Kasumi-1 (cell line): ENCODE measurements at places on chromosomes 6 and 20.

GRCh38 chr20:47521059-47521808 lies 19.5 kb downstream of the NCOA3 start:
- DNase-seq: peak; percentile 25

DNA sequence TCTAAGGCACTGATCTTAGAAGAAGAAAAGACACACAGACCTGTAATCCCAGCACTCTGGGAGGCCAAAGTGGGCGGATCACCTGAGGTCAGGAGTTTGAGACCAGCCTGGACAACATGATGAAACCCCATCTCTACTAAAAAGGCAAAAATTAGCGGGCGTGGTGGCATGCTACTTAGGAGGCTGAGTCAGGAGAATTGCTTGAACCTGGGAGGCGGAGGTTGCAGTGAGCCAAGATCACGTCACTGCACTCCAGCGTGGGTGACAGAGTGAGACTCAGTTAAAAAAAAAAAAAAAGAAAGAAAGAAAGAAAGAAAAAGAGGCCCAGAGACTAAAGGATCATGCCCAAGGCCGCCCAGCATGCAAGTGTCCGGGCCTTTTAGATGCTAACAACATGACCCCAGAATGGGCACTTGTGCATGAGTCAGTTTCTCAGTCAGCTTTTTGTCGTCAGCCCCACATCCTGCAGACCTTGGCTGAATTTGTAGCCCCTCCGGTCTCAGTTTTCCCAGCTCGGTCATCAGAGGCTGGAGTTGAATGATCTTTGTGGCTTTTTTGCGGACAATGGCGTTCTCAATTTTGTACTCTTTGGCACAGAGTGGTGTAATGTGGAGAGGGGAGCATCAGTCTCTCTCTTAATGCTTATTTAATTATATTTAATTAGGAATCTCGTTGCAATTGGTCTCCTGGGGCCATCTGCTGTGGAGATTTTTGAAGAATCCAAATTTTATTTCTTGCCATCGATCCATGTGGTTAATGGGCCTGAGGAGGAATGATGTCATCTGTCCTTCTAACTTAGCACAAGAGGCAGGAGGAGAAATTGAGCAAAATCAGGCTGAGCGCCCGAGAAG lies 30.6 kb upstream of the APCDD1L start:
- DNase-seq: no peak

DNA sequence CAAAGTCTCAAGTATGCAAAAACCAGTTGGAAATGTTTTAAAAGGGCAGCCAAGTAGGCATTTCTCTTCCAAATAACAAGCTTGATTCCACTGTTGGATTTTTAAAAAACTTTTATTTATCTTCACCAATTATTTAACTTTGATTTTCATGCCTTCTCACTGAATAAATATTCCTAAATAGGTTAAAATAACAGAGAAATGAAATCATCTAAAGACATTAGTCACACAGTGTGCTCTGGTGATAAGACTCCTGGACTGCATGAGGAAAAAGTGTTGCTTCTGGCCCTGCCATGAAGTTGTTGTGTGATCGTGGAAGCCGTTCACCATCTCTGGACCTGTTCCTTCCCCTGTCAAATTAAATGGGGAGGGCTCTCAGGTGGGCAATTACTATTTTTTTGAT lies 33.8 kb upstream of the IGF2R start:
- no peak for DNase-seq

DNA sequence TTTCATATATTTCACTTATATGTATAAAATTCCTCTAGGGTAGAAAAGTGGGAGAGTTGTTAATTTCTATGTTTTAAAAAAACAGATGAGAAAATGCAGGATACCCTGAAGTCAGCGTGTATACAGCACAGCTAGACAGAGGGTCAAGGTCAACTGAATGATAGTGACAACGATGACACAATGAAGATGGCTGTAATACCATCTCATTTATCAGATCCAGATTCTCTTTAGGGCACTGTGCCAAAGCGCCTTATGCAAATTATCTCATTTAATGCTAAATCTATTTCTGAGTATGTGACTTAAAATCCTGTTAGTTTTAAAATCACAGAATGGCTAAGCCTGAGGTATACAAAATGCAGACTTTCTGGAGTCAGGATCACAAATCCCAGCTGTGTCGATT lies 431.4 kb upstream of the RUNX2 start:
- no peak for DNase-seq

DNA sequence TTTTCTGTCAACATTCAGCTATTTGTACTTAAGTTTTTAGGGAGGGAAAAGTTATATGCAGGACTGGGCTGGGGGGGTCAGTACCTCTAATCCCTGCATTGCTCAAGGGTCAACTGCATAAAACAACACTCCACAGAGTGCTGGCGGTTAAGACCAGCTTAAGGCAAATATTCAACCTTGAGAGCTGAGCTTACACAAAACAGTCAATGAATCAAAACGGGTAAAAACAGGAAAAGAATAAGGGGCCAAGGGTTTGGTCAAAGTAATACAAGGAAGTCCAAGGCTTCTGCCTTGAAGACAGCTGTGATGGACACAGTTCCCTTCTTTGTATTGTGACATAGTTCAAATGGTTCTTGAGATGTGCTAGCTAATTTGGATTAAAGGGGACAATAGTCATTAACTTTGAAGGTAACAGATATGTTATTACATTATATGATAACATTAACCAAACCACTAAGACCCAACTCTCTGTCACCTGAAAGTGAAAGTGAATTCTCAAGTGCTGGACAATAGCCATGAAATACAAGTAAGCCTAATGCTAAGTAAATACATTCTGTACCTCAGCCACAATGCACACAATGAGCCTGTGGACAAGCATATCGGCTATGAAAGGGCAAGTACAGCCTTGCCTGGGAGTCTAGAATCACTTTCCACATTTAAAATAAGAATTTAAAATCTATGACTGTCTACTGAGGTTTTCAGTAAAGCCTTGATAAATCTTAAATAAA lies 106.8 kb downstream of the PDE10A start:
- DNase-seq: no peak

DNA sequence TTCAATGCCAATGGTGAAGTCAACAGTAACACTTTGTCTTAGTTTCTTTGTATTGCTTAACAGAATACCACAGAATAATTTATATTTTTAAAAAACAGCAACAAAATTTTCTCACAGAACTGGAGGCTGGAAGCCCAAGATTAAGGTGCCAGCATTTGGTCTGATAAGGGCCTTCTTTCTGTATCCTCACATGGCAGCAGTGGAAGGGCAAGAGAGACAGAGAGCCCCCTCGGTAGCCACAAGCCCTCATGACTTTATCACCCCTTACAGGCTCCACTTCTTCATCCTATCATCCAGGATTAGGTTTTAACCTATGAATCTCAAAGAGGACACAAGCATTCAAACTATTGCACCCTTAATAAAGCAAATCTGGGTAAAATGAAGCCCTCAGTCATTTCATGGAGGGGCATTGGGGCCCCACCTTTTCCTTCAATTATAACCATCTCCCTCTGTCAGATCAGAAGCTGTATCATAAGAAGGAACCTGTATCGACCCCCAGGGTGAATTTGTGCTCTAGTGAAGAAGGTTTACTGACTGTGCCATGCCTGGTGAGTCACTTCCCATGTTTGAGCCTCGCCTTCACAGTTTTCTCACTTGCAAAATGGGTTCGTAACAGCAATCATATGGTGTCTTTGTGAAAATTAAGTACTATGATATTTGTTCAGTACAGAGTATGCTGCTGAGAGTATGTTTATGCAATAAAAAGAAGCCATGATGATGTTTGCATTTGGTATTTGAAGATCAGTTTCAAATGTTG lies 178.2 kb downstream of the LRFN2 start:
- no peak for DNase-seq

DNA sequence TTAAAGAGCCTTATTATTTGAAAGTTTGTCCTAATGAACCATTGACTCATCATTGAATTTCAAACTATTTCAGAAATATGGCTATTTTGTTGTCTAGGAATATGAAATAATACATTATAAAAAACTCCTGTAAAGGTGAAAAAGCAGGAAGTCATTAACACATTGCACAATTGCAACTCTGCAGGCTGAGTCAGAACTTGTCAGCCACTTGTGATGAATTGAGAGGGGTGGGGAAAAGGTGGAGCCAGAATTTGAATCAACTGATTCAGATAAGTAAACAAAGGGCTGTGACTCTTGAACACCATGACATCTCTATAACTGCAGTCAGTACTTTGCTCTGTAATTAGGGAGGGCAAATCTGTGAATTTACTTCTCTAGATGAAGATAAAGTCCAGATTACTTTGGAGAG lies 6.0 kb downstream of the C6orf141 start:
- DNase-seq: no peak

GRCh38 chr6:137210903-137211302 lies 8.3 kb downstream of the IFNGR1 start:
- no peak for DNase-seq

DNA sequence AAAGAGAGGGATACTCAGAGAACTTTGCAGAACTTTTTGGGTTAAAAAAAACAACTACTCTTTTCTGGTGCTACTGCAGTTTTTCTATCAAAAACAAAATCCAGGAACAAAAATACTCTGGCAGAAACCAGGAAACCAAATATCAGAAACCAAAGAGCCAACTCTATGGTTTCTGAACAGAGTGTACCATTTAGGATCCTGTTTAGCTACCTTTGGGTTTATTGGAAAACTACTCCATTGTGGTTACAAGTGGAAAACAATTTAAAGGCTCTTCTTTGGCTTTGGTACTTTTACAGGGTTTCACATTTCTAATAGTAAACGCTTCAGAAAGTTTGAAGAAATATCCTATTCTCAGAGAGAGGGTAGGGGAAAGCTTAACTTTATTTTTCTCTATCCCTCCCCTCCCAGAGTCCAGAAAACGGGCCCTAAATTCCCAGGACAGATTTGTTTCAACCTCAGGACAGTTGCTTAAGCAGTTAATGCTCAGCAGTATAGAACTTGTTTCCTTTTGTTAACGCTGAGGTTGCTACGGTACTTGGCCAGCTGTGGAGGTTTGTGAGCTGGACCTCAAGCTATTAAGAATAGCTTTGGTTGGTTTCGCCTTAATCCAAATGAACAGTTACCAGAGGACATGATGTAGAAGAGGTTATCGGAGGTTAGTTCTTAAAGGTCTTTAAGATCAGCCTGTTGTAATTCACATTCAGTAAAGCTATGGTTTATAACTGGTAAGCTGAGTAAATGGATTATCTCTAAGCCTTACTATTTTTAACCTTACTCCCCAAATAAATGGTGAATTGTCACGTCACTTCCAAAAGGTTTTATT lies 47.9 kb downstream of the FOXO3 start:
- no peak for DNase-seq

DNA sequence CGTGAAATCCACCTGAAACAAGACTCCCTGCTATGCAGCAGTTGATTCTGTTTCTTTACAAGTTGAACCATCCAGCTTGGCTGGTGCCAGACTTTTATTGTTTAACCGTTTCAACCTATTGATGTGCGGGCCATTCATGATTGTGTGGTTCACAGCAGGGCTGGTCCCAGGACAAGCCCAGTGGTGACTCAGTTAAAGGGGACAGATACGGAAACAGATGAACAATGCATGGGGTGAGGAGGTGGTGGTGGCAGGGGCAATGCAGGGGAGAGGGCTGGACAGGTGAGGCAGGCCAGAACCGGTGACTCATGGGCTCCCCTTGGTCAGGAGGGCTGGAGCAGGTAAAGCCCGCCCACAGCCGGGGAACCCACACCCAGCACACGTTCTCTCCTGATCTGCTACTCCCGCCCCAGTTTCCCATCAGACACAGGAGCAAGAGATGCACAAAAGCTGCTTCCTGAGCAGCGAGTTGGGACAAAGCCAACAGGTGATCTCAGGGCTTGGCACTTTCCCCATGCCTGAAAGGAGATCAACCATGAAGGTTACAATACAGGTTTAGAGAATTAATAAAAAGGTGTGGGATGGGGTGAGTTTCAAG lies 232.2 kb downstream of the LY86 start:
- no peak for DNase-seq

DNA sequence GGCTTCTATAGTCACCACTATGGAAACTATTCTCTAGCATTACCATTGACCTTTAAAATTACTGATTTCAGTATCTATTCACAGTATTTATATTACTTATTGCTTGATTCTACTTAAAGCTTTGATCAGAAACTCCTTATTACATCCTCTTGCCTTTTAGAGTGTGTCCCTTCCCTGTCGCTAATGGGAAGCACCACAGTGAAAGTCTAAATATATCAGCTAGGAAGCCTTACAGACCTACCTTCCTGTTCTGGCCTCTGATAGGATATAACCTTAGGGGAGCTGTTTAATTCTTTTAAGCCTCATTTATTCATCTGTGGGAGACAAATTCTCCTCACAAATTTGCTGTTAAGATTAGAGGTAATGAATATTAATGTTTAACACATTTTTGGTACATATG lies 122.7 kb downstream of the ADGRB3 start:
- DNase-seq: no peak

DNA sequence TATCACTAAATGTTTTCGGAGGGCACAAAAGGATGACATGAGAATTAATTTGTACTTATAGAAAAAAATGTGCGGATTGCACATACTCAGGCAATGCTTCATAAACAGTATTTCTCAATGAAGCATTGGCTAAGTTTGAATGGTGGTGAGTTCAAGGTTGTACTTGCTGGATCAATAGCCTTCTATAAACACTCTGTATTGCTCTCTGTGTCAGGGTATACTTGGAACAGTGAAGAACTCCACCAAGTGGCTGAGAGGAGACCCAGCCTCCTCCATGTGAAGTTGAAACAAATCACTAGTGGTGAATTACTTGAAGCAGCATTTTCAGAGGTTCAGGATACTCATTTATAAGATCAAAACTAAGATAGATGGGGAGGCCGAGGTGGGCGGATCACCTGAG lies 360.6 kb downstream of the RIMS1 start:
- peak; percentile 5 for DNase-seq

- DNase-seq: no peak
These were observed 7.0 kb downstream of the BEND3 start for GRCh38 chr6:107108201-107108890.

- peak; percentile 60 for DNase-seq
These were observed 36.1 kb downstream of the NCR2 start for GRCh38 chr6:41371461-41371991.

GRCh38 chr20:60223174-60223573 lies 265.0 kb downstream of the CDH26 start:
- no peak for DNase-seq

DNA sequence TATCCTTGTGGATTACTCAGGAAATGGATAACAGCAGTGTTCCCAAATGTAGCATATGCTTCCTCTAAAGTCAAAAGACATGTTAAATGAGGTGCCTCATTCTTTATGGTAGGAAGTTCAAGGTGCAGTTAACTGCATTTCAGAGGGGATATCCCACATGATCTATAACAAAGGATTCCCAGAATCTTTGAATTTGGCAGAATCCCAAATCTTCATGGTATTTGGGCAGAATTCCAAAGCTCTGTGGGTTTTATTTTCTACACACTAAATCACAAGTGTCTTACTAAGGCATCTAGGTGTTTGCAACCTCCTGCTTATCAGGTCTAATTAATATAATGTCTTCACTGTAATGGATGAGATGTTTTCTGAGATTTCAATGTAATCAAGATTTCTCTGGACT lies 364.3 kb upstream of the MAN1A1 start:
- DNase-seq: no peak
